ENCODE measurements at places on chromosomes 3 and 15.

- DNase-seq = no peak
Measured at GRCh38 chr3:81459733-81460132, 301.7 kb downstream of the GBE1 start.

- no peak for DNase-seq
Measured at GRCh38 chr3:87793337-87793877, 265.4 kb downstream of the CGGBP1 start.

DNA sequence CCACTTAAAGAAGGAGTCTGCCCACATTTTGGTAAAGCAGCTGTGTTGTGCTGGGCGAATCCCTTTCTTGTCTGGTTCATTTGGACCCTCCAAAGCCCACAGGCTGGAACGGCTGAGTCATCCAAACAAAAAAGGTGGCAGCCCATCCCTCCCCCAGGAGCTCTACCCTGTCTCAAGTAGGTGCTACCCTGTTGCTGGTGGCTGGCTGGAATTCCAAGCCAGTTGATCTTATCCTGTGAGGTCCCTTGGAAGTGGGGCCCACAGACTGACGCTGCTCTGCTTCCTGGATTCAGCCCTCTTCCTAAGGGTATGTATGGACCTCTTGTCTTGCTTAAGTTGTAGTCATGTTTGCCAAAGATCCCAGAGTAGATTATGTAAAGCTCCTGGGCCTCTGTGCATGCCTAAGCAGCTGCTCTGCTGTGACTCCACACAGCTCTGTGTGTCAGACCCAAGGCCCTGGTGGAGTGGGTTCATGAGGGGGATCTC is 44.5 kb downstream of the CCR1 start:
- no peak for DNase-seq

DNA sequence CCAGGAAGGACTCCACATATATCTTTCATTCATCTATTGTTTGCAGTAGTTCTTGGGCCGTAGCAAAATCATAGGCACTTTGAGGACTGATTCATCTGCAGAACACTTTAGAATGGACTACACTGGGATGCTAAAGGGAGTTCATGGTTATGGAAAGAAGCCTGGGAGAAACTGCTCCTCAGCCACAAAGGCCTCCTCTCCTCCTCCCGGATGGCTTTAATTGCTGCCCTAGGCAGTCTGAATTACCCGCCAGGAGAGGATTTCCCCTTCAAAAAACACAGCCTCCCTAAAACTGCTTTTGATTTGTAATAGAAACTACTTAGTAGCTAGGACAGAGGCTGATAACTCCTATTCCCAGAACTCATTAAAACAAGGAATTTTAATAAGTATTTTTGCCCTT is 4.6 kb downstream of the TMEM266 start:
- DNase-seq = no peak

DNA sequence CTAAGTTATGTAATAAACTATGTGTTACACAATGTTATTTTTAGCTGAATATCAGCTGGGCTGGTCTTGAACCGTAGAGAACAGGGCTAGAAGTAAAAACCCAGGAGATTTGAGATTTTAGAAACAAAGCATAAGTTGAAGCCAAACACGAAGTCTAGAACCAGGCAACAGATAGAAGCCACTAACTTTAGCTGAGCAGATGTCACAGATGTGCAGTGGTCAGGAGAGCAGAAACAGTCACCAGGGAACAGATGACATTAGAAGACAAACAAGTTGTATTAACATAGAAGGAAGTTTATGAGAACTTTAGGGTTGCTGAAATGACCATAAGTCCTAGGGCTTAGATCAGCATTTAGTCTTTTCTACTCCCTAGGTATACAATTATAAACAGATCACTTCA is 731.0 kb downstream of the ZNF385D start:
- DNase-seq = no peak

DNA sequence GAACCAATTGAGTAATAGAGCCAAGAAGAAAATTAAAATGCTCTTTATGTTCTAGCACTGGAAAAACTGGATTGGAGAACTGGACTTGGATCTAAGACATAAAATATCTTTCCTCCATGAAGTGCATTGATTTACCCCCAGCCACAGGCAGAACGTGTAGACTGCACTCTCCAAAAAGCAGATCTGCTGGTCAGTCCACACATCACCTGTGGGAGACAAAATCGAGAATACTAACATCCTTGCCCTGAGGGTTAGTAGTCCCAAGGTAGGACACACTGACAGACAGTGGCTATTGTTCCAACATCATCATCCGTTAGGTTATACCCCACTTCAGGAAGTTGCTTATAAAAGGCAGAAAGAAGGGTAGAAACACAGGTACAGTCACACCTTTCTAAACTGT is 257.1 kb upstream of the STT3B start:
- DNase-seq = no peak

DNA sequence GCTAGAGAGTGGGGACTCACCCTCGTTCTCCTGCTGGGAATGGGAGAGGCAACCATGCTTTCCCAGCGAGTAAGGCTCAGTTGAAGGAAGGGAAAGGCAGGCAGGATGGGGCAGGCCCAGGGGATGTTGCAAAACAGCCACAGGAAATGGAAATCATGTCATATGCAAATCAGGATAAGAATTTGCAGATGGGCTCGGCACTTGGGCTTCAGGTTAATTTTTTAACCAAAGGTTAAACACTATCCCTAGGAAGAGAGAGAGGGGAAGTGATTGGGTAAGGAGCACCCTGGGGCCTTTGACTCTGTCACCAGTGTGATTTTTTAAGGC is 14.6 kb upstream of the PLA2G4E start:
- no peak for DNase-seq

GRCh38 chr3:196519718-196520082 is 4.6 kb upstream of the SMCO1 start:
- DNase-seq = no peak

DNA sequence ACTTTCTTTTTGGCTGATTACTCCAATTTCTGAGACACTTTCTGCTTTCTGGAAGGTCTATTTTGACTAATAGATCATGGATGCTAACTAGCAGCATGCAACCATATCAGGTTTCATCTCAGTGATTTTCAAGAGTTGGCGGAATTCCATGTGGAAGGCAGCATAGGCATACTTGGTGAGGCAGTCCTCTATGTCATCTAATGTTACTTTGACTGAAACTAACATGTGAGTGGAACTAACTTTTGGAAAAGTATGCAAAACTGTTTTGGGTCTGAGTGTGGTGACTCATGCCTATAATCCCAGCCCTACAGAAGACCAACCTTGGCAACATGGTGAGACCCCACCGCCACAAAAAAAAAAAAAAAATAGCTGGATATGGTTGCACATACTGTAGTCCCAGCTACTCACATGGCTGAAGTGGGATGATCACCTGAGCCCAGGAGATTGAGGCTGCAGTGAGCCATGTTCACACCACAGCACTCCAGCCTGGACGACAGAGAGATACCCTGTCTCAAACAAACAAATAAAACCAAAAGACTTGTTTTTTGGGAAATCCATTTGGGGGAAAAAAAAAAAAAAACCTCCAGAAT is 1033.7 kb downstream of the ROBO1 start:
- no peak for DNase-seq

GRCh38 chr3:148998715-148999423 is 7.5 kb downstream of the GYG1 start:
- DNase-seq = no peak

GRCh38 chr3:167626490-167626889 is 27.3 kb downstream of the WDR49 start:
- no peak for DNase-seq

GRCh38 chr15:32840507-32841245 is 122.9 kb downstream of the GREM1 start:
- DNase-seq = no peak

DNA sequence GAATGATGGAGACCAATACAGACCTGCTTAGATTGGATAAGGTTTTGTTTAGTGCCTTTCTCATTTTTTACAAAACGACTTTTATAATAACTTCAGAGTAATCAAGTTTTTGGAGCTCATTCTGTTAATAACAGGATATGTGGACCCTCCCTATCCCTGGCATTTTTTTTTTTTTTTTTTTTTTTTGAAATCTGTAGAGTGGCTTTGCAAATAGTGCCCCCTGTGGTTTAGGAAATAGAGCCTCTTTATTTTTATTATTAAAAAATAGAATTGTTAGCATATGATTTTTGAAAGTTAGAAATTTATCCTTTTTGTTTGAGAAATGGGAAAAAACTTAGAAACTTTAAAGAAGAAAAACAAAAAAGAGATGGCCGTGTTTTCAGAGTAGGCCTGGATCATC is 11.4 kb downstream of the SKIL start:
- no peak for DNase-seq

DNA sequence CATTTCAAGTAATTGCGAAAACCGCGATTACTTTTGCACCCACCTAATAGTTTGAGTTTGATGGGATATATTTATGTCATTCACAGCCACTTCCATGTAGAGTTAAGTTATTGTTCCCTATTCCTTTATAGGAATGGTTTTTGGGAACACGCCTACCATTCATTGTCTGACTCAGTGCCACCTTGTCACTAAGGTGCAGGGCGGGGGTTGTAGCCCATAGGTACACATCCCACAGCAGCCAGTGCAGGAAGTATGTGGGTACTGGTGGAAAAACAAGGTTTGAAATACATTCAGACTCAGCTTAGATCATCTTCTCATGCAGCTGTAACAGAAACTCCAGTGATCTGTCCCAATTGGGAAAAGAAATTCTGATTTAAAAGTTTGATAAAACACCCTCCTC is 48.2 kb upstream of the CFAP161 start:
- DNase-seq = no peak

GRCh38 chr3:167409611-167410010 is 29.5 kb upstream of the ZBBX start:
- DNase-seq = no peak

- DNase-seq = peak; percentile 53
Measured at GRCh38 chr15:91852741-91853510, 582 bp upstream of the SLCO3A1 start.

DNA sequence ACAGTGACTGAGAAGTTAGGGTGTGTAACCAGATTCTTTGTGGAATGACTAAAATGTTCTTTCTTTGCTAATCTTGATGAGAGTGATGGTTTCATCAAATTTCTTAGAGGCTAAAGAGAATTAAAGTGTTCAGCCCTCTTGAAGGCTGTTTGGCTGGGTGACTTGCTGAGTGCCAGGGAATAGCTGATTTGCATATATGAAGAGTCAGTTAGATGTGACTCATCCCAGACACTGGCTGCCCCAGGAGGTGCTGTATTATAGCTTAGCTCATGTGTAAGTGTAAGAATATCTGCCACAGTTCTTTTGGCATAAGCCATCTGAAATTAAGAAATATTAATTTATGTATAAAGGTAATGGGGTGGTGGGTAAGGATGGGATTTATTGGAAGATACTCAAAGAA is 535.1 kb downstream of the NLGN1 start:
- no peak for DNase-seq

- DNase-seq = no peak
Measured at GRCh38 chr15:29204369-29204755, 65.3 kb downstream of the NSMCE3 start.
